ENCODE measurements at places on chromosomes 2 and 18. TPM values are rescaled to one million over a fixed set of nuclear protein-coding genes. Genes with fewer than 3 reads are reported as not detected.

- no peak for DNase-seq
These were observed 13.0 kb upstream of the HAT1 start for GRCh38 chr2:171909266-171909665.

- DNase-seq = no peak
These were observed 5.2 kb upstream of the ARID5A start for GRCh38 chr2:96531366-96531765.

- DNase-seq = no peak
These were observed 270.1 kb downstream of the EIPR1 start for GRCh38 chr2:3107567-3107966.

DNA sequence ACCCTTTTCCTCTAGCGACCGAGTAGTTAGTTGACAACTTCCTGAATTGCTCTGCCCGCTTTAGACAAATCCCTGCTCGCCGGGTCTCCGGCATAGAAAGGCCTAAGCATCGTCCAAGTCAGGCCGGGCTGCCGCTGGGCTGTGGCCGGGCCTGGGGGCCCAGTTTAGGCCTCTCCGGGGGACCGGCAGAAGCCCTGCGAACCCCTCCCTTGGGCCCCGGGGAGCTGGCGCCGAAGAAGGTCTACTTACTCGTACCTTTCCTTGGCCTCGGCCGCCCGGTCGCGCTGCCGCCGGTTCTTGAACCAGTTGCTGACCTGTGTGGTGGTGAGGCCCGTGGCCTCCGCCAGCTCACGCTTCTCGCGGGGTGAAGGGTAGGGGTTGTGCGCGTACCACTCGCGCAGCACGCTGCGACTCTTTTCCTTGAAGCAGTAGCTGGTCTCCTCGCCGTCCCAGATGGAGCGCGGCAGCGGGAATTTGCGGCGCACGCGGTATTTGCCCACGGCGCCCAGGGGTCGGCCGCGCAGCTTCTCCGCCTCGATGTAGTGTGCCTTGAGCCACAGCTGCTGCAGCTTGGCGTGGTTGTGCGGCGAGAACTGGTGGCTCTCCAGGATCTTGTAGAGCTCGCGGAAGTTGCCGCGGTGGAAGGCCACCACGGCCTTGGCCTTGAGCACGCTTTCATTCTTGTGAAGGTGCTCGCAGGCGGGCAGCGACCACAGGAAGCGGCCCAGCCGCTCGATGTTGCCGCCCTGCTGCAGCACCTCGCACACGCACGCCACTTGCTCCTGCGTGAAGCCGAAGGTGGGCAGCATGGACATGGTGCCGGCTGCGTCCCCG lies 739 bp downstream of the SIX2 start:
- DNase-seq = no peak

GRCh38 chr2:51237626-51238271 lies 205.8 kb upstream of the NRXN1 start:
- no peak for DNase-seq

DNA sequence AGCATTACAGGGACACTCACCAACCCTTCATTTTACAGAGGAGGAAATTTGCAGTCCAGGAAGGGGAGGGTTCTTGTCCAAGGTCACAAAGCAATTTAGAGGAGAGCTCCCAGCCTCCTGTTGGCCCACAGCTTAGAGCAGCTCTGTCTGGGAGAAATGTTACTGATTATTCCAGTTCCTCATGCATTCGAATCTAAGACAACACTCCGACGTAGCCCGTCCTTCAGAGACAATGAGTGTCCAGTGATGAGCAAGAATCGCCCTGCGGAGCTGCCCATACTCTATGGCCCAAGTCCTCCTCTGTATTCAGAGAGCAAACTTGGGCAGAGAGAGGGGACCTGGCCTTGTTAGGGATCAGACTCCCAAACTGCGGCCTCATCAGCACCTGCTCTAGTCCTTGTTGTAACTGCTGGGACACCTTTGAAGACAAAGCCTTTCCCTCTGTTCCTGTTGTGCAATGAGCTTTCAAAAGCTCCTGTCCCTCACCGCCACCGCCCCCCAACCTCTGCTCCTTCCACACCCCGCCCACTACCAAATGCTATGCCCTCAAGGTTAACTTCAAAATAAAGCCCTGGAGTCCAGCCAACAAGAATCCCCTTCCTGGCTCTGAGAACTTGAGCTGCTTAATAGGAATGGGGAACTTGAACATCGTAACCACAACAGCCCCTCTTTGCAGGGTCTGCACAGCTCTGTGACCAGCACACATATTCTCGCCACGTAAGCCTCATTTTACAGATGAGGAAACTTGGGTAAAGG lies 234.8 kb upstream of the SMAD2 start:
- DNase-seq = no peak

DNA sequence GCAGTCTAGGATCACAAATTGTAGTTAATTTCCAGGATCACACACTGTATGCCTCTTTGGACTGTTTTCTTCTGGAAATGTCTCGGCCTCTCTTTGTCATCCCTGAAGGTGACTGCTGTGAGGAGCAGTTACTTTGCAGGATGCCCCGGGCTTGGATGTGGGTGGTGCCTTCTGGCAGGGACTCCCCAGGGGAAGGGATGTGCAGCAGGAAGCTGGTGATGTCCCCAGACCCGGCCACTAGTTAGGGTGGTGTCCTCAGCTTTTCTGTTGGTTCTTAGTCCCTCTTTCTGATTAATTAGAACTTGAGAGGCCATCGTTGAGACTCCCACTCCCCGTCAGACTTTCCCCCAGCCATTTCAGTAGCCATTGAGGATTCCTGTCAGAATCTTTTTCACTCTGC lies 286.6 kb upstream of the HDAC4 start:
- DNase-seq = no peak

GRCh38 chr18:61448316-61448715 lies 115.1 kb downstream of the CDH20 start:
- peak; percentile 25 for DNase-seq

GRCh38 chr2:41116106-41116797 lies 664.4 kb upstream of the SLC8A1 start:
- DNase-seq = no peak

DNA sequence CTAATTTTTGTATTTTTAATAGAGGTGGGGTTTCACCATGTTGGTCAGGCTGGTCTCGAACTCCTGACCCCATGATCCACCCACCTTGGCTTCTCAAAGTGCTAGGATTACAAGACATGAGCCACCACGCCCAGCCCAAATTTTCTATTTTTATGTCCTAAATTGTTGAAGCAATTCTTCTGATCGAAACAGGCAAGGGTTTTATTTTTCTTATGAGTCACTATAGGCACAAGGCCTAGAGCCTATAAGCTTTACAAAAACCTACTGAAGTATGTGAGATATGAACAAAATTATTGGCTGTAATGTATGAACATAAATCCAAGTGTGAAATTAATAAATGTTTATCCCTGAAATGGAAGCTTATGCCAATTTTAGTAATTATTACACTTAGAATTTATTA lies 464.2 kb upstream of the NRP2 start:
- DNase-seq = no peak

- DNase-seq = no peak
These were observed 26.9 kb downstream of the SGPP2 start for GRCh38 chr2:222451224-222451674.

DNA sequence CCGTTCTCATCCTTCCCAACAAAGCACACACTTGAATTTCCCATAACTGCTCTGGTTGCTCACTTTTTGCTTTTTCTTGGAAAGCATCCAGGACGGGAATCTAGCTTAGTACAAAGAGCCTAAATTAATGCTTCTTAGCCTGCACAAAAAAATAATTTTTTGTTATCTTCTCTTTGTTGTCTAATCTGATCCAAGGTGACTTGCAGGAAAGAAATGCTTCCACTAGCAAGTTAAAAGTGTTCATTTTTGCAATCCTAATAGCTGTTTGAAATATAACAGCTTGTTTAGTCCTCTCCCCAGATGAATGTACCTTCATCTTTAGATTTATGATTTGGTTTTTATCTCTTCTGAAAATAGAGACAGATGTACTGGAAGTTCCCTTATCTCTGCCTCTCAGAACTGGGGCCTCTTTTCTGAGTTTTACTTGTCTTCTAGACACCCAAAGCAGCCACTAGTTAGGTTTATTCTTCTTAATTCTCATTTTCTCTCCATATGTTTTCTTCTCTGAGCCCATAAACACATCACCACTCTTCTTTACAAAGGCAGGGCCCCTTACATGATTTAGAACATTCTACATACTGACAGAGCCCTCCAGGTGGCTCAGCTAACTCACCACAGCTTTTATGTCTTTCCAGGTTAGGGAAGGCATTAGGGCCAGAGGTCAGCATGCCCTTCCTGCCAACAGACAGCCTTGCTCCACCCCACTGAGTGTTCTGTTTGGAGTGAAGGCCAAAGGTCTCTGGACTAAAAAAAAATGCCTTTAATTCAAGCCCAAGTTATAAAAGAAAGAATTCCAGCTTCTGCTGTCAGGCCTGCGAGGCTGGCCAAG lies 74.7 kb upstream of the MAP4K3 start:
- no peak for DNase-seq

DNA sequence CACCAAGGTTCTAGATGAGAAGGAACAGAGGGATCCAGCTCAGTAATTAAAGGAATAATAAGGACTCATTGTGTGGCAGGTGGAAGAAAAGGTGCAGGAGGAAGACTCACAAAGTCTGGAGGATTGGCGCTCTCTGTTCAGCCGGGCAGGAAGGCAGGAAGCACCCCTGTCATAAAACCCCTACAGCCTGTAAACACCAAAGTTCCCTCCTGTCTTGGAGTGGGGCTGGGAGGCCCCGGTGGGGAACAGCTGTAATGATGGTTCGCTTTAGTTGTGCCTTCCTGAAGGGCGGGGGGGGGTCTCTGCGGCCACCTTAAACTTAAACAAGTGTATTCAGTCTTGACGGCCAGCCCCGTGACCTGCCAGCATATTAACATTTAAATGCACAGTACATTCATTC lies 84.3 kb downstream of the GBX2 start:
- DNase-seq = no peak

DNA sequence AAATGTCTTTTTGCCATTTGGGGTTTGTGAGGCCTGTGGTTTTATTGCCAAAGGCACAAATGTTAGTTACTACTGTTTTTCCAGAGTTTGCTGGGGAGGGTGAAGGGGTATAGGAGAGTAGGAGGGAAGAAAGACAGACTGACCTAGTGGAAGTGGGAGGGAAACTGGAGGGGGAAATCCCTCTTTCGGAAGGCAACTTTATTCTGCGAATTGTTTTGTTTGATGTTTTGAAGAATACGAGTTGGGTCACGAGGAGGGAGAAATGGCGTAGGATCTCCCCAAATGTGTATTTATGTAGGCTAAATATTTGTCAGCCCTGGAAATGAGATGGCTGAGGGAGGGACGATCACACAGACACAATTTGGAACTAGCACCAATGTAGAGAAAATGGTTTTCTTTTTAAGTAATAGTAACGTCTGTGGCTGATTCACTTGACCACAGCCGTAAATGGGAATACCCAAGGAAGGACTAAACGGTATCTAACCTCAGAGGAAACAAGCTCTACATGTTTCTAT lies 172.3 kb downstream of the ICOS start:
- DNase-seq = no peak

- DNase-seq = no peak
These were observed 110.4 kb downstream of the CTIF start for GRCh38 chr18:48649231-48649630.

DNA sequence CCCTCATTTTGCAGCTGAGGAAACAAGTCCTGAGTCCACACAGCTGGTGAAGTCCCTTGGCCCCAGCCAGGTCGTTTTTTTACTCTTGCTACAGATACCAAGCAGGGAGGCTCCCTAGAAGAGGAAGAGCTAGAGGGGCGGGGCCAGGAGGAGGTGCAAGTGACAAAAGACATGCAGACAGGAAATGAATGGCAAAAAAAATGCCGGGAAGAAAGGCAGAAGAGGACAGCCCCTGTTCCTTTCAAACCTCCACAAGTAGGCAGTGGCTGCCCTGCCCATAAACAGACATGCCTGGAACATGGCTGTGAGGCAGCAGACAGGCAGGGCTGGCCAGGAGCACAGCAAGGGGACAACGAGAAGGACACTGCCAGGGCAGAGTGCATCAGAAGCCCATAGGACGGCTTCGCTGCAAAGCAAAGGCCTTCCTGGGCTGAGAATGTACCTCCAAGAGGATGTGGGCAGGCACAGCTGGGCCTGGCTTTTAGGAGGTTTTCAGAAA lies 108.7 kb downstream of the ZBTB7C start:
- DNase-seq = peak; percentile 2

- no peak for DNase-seq
These were observed 112.0 kb downstream of the ZBTB7C start for GRCh38 chr18:48297139-48297538.

Gene PARD6G
- 1.5 TPM for total RNA-seq

Gene HJURP
- 13.0 TPM for total RNA-seq

Gene ASXL2
- total RNA-seq = 20.1 TPM

Gene VWA3B
- not detected for total RNA-seq

Gene SPATA3
- total RNA-seq = not detected
